Activated CD4-positive, alpha-beta T cell treated with anti-CD3 and anti-CD28 coated beads, Interleukin-2, Interleukin-4, amounts not matched to agents 100 ng/mL and 50 ng/mL, durations not matched to agents 16 hours and 8 hours (primary cell): ENCODE measurements at places on chromosomes 4 and X.
A peak's percentile ranks its signal among the peaks of the same experiment; 100 is the strongest.

- DNase-seq: no peak
These were observed 81.0 kb upstream of the ESX1 start for GRCh38 chrX:104335756-104336155.

GRCh38 chrX:19840899-19841648, 46.3 kb downstream of the SH3KBP1 start:
- peak; percentile 72 for DNase-seq

DNA sequence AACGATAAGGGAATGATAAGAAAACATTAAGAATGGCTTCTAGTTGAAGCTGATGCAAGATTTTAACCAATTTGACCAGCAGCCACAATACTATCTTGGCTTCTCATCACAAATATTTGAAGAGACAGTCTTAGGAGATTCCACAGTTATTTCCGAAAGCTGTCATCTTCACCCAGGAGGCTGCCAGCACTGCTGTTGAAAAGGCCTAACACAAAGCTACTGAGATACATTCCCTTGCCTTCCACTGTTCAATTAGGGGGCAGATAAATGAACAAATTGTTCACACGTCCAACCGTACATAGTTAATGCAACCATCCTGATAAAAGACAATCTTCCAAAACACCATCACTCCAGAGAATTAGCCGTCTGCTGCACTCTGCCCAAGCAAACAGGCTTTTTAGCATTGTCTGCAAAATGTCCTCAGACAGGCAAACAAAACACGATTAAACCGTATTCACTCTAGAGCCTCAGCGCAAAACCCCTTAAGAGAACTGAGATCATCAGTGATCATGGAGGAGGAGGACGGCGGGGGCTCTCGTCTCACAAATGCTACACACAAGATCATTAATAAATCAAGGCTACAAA, 189.8 kb upstream of the PSAPL1 start:
- no peak for DNase-seq

DNA sequence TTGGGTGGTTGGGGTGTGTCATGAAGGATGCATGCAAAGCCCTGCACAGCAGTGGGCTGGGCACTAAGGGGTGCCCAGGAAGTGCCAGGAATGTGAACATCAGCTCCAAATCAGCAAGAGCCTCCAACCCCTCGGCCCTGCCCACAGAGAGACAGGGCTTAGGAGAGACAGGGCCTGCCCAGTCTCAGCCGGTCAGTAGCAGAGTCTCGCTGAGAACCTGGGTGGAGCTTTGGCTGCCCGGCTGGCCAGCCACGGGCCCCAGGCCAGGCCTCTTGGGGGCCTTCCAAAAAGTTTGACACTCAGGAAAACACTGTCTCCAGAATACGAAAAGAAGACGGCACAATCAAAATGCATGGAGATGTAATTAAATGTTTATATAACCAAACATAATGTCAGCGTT, 4.3 kb upstream of the MXD4 start:
- DNase-seq: no peak

- DNase-seq: no peak
These were observed 215.6 kb upstream of the PPARGC1A start for GRCh38 chr4:24105327-24106038.

- no peak for DNase-seq
These were observed 36.8 kb downstream of the NSD2 start for GRCh38 chr4:1907848-1908525.

DNA sequence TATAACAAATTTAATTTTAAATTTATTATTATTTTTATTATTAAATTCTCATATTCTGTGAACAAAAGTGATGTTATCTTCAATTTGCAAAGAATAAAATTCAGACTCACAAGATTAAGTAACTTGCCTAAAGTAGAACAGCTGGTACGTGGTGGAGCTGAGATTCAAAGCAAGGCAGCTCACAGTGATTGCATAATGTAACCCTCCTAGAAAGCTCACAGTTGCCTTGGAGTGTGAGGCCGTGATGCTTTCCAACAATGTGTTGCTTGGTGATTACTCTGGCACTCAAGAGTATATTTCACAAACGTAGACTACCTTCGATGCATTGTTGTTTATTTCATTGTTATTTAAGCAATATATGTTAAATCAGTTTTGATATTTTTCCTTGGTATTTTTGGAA, 1039.2 kb upstream of the PABPC4L start:
- no peak for DNase-seq

DNA sequence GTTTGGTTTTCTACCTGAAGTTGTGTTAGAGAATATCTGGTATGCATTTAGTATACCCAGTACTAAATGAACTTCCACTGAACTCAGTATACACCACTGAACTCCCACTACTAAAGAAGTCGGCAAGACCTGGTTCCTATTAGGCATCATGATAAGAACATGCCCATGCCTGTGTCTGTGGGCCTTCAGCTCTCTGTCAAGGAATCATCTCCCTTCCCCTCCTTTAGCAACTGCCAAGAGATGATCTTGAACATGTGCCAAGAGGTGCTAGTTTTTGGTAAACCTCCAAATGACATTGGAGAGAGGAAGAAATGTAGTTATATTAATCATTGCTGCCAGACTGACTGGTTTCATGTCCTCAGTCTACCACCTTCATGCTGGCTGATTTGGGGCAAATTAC, 113.2 kb downstream of the ATP10D start:
- DNase-seq: no peak
